ENCODE measurements at places on chromosomes 6 and 20.

DNA sequence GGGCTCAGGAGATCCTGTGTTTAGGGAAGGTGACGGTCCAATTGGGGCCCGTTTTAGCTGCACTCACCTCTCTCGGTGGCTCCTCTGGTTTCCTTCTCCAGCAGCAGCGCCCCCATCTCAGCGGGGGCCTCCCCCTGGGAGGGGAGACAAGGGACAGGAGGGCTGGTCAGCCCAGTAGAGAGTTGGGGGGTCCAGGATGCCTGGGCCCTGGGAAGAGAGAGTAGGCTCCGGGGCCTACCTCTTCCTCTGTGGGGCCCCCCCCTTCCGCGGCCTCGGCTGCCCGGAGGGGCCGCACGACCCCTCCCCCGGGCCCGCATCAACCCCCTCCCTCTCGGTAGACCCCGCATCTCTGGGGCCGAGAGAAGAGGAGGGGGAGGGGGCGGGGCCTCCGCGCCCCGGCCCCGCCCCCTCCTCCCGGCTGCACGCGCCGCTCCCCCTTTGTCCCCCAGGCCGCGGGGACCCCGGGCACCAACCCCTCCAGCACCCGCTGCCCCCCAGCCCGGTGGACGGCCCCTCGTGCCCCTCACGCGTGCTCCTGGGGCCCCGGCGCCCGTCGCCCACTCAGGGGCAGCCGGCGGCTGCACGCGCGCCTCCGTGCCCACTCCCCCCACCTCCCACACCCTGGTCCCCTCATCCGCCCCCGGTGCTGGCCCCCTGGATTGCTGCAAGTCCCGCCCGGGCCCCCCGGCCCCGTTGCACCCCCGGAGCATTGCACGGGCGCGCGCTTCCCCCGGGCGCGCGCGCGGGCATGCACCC, 464 bp downstream of the EHMT2 start:
- DNase-seq = no peak

DNA sequence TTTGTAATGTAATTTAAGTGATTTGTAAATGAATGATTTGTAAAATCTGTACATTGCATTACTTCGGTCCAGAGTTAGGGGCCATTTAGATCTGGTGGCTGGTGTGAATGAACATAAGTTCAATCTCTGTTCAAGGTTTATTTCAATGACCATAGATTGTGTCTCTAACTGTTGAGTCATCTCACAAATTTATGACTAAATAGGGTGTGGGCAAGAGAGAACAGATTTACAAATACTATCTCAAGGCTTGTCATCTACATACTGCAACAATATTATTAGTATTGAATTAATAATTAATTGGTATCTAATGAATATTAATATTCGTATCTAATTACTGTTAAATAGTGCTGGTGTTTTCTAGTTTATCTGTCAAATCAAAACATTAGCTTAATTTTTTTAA, 115.3 kb upstream of the EDN1 start:
- no peak for DNase-seq

DNA sequence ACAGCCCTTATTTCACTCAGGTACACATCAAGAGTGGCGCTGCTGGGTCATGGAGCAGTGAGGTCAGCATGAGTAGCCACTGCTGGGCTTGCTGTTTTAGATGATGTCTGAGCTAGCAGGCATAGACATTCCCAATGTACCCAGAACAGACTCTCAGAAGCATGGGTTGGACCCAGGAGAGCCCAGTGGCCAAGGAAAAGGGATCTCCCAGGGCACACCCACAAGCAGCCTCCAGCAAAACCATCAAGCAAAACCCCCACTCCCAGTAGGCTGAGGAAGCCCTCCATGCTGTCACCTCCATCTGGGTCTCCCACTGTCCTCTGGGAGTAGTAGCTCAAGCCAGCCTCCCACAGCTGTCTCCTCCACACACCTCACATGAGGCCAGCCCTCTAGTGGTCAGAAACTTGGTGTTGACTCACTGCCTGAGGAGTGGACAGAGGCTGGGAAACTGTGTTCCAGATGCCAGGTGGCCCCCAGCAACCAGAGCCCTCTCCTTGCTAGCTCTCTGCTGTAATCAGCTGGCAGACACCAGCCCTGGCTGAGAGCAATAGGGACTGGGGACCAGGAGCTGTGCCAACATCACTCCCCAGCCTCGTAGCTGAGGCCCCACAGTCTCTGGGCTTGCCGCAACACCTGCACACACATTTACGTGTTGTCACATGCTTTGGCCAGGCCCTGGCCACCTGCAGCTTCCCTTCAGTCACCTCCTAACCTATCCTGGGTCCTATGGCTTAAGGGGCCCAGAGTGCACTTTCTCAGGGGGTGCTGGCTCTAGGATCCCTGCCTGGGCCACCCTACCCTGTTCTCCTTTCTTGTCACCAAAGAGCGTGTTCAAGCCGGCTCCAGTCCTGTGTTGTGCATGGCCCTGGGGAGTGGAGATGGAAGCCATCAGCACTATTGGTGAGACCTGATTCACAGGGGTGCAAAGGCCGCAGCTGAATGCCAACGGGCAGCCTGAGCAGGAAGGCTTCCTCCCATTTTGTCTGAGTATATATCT, 1.9 kb upstream of the AP5S1 start:
- DNase-seq = no peak

GRCh38 chr20:59019217-59019616, at the start of gene TUBB1:
Gene TUBB1 (plus strand): TSS chr20:59019429. CDS start chr20:59019523, 94 bp downstream.
- DNase-seq = no peak

- DNase-seq = no peak
Measured at GRCh38 chr6:10613723-10614122, 80.7 kb downstream of the C6orf52 start.

DNA sequence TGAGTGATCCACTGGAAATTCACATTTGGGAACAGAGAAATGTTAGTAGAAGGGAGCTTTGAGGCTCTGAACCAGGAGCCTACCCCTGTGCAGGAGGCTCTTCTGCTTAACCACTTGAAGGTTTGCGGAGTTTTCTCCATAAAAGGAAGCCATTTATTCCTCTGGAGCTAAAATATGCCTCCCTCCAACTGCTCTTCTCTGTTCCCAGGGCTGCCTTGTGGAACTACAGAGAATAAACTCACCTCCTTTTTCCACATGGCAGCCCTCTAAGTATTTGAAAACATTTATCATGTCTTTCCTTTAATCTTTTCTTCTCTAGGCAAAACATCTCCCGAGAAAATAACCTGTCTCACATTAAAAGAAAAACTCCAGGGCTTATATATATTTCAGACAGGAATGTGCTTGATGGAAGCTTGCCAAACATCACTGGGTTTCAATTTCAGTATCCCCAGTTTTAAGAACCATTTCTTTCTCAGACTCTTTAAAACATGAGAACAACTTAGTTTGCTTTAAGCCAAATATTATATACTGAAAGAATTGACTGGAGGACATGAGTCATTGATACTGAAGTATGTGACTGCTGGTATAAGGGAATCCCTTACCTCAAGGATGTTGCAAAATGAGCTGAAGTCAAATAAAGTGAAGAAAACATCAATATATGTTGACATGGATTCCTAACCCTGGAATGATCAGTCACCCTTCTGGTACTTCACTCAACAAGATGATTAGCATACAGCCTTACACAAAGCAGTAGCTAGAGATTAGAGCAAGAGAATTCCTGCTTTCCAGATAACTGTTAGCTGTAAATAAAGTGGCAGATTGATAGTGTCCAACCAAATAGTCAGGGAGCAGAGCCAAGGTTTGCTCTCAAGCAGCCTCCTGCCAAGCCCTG, 74.0 kb downstream of the ZBTB2 start:
- no peak for DNase-seq

DNA sequence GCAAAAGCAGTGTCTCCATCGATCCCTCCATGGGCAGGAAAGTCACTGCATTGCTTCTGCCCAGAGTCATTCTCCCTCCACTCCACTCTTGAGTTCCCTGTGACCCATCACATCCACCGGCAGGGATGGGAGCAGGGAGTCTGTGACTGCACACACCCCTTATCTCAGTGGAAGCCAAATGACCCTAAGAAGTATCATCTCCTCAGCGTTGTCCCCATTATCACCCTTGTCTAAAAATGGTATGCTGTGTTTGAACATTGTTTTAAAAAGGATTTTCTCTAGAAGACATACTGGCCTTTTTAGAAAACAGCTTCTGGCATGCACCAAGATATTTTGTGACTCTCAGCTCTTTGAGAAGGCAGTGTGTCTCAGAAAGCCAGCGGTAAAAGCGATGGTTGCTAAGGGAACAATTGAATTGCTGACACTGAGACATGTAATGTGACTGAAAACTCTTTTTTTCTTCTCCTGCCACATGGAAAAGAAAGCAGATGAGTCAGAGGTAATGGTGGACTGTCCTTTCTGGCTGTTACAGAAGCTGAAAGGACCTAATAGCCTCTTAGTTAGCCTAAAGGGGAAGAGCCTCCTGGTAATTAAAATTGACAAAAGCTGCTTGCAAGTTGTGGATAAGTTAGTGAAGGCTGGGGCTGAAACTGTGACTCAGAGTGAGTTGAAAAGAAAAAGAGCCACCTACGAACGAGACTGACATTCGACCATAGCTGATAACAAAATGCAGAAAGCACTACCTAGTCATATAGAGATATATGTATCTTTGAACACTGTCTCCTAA, 120.5 kb downstream of the MAP3K7 start:
- DNase-seq = no peak

GRCh38 chr20:58646703-58647102, 4.4 kb upstream of the STX16 start:
- no peak for DNase-seq

GRCh38 chr6:144429753-144430152, 144.6 kb downstream of the UTRN start:
- no peak for DNase-seq

- DNase-seq = no peak
Measured at GRCh38 chr6:39527792-39528564, 197.2 kb downstream of the KIF6 start.

DNA sequence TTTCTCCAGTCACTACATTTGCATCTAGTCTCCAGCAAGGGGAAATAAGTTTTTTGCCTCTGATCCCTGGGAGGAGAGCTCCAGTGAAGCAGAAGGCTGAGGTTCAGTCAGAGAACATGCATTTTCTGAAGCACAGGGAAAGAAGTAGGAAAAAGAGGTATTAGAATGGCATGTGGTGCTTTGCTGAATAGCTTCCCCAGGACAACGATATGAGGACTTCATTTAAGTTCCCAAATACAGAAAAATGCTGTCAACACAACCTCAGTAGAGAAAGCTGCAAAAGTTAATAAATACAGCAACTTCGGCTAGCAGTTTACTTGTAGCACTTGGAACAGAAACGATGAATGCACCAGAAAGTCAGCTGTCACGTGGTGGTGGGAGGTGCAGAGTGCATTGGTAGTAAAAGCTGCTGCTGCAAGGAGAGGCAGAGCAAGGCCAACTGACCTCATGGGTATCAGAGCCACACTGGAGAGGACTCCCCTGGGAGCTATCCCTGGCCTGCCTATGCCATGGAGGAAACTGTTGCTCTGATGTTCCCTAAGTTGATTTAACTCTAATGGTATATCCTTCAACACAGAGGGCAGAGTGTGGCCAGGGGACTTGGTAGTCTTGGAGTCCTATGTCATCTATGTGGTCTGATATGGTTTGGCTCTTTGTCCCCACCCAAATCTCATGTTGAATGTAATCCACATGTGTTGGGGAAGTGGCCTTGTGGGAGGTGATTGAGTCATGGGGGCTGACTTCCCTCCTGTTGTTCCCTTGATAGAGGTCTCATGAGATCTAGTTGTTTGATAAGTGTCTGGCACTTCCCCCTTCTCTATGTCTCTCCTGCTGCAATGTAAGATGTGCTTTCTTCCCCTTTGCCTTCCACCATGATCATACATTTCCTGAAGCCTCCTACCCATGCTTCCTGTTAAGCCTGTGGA, 85.9 kb downstream of the ADTRP start:
- no peak for DNase-seq
